Activated T-cell treated with anti-CD3 and anti-CD28 coated beads, Interleukin-2, amount 50 U/mL, for 1 hour (primary cell): ENCODE measurements at places on chromosomes 3 and 15.

- no peak for DNase-seq
These were observed 66.7 kb downstream of the PDCD6IP start for GRCh38 chr3:33865133-33865532.

- no peak for DNase-seq
These were observed 29.4 kb downstream of the LYSMD4 start for GRCh38 chr15:99703603-99704443.

DNA sequence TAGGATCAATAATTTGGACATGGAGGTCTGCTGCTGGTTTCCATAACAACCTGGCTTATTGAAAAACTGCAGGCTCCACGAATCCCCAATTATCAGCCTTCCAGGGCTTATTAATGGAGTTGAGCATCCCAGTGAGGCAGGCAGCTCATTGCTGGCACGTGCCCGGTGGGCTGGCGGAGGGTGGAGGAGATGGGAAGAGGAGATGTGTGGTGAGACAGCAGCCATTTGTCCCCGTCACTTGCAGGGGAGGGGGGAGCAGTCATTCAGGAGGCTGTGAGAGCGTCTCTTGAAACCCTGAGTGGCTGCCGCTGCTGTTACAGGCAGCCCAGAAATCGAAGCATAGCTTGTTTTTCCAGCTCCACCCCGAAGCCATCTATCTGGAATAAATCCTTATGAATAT, 70.6 kb downstream of the GAP43 start:
- no peak for DNase-seq

DNA sequence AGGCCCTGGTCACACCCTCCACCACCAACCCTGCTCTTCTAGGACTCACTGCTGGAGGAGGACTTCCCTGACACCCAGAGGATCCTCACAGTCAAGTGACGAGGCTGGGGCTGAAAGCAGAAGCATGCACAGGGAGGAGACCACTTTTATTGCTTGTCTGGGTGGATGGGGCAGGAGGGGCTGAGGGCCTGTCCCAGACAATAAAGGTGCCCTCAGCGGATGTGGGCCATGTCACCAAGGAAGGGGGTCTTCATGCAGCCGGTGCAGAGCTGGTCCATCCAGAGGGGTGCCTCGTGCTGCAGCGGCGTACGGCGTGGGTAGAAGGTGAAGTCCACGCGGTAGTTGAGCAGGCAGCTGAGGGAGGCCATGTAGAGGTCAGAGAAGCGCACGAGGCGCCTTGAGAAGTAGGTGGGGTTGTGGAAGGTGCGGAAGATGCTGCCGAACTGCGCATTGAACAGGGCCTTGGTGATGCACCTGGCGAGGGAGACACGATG, 9.4 kb downstream of the NT5DC2 start:
- DNase-seq, result no peak

DNA sequence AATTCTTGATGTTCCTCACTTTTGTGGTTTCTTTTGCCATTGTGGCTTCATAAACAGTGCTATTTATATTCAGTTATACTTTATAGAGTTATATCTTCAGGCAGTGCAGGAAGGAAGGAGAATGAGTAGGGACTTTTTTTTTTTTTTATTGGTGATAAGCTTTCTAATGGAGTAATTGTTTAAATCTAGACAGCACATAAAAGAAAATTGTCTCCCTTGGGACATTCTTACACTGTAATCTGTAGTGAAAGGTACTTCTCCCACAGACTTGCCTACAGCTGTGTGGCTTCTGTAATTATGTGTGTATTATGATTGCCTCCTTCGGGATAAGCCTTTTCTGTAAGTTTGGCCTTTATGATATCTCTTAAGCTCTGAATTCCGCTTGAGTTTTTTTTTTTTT, 41.6 kb downstream of the WDR76 start:
- no peak for DNase-seq

GRCh38 chr3:155012584-155012983, 67.5 kb upstream of the MME start:
- DNase-seq, result no peak
